Right renal cortex interstitium (tissue), 3 donors: ENCODE measurements at places on chromosomes 11 and 22. TPM values are rescaled to one million over a fixed set of nuclear protein-coding genes. Genes with fewer than 3 reads are reported as not detected.

Gene A4GALT
- 14.0 TPM for polyA plus RNA-seq

GRCh38 chr11:102047305-102047924, at the start of gene CFAP300:
Gene CFAP300 (plus strand): TSS chr11:102047437. CDS start chr11:102047471, 34 bp downstream.
- peak; percentile 52 for DNase-seq

DNA sequence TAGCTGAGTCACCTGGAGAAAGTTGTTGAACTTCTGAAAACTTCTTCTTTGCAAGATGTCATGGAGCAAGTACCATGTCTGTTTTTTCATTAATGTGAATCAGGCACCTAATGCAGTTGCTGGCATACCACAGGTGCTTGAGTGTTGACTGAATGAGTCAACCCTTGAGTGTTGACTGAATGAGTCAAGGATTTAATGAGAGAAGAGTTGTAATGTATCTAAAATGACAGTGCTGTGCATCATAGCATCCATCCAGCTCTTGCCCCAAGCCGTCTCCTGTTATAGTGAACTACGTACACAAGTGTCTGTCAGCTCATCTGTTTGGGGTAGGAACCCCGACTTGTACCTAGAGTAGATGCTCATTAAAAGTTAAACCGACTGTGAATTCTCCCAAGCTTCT, 93.1 kb downstream of the CWC15 start:
- no peak for DNase-seq

DNA sequence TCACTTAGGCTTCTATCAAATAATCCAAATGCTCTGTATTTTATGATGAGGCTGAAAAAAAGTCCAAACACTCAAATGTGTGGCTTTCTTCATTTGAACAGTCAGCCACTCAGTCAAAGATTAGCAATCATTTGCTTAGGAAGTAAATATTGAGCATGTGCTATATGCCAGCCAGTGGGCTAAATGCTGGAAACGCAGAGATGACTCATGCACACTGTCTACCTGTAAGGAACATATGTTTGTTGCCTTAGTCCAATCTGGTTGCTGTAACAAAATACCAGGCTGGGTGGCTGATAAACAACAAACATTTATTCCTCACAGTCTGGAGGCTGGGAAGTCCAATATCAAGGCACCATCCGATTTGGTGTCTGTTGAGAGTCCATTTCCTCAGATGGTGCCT, 617.3 kb downstream of the NTM start:
- no peak for DNase-seq

DNA sequence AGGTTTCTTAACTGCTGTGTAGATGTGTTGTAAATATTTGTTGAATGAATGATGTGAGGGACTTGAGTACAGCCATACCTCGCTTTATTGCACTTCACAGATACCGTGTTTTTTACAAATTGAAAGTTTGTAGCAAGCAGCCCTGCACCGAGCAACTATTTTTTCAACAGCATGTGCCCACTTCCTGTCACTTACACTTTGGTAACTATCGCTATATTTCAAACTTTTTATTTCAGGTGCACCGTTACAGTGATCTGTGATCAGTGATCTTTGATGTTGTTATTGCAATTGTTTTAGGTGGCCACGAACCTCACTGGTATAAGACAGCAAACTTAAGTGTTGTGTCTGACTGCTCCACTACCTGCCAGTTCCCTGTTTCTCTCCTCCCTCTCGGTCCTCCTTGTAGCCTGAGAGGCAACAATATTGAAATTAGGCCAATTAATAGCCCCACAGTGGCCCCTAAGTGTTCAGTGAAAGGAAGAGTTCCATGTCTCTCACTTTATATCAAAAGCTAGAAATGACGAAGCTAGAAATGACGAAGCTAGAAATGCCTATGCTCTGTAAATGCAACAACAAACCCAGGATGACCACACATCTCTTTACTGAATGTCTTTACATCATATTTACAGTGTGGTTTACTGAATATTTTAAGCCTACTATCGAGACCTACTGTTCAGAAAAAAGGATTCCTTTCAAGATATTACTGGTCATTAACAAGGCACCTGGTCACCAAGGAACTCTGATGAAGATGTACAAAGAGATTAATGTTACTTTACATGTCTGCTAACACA, 1.0 kb downstream of the SFI1 start:
- no peak for DNase-seq

DNA sequence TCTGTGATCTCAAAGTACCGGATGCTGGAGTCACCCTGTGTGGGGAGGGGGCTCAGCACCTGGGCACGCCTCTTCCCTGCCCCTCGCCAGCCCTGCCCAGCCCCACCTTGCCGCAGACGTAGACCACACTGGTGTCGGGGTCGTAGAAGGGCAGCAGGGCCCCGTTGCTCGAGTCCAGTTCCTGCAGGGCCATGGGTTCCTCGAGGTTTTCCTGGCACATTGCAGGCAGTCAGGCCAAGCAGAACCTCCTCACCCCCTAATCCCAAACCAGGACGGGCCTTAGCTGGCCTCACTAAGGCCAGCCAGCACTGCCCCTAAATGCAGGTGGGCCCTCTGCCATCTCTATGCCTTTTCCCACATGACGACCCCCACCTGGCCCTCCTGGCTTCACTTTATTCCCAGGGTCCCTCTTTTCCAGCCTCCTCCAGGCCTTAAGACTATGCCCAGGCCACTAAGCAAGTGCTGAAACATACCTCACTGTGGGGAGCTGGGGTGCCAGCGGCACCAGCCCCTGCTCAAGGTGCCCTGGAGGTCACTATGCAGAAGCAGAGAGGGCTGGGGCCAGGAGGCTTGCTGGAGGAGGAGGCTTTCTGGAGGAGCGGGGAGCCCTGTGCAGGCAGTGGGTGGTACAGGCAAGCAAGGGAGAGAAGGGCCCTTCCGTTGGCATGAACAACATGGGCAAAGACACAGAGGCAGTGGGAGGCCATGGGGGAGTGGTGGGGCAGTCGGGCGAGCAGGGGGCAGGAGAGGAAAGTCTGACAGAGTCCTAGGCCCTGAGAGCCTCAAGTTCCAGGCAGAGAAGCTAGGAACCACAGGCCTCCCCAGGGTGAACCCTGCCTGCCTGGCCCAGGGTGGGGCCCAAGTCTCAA, 2.8 kb downstream of the CORO1B start:
- DNase-seq, result no peak

- DNase-seq, result no peak
These were observed 147.0 kb upstream of the NECTIN1 start for GRCh38 chr11:119875841-119876600.

DNA sequence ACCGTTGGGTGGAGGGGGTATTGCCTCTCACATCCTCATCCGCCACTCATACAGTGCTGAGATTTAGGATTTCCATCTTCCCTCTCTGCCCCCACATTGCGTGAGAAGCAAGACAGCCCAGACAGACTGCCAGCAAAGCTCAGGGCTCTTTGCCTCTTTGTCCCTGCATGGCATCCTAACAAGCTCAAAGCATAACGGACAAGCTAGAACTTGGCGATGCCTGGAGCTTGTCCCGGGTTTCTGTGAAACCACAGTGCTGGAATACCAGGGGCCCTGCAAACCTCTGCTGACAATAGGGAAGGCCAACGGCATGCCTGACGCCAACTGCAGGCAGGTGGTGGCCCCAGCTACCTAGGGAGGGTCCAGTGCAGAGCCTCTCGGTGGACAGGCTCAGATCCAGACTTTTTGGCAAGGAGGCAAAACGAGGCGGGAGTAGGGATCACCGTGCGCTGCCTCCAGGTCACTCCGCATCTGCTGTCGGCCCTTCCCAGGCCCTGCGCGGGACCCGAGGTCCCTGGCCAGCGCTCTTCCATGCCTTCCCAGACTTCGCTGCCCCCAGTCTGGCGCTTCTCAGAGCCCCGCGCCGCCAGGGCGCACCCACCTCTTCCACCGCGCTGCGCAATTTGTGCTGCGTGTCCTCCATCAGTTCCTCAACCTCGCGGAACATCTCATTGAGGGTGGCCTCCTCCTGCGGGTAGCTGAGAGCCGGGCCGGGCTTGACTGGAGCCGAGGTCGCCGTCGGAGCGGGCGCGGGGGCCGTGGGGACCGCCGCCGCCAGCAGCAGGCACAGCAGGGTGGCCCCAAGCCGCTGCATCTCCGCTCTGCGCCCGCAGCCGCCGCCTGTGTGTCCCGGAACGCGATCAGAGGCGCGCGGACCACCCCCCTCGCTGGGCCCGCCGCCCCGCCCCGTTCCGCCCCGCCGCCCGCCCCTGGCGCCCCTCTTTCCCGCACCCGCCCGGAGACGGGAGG, at the start of gene DKK3:
DKK3 (minus strand) TSS at position 858 of the 969 bp plus-strand sequence; CDS start at position 814, 44 bp downstream.
- no peak for DNase-seq

Gene TMEM45B
- polyA plus RNA-seq, result 19.9 TPM

DNA sequence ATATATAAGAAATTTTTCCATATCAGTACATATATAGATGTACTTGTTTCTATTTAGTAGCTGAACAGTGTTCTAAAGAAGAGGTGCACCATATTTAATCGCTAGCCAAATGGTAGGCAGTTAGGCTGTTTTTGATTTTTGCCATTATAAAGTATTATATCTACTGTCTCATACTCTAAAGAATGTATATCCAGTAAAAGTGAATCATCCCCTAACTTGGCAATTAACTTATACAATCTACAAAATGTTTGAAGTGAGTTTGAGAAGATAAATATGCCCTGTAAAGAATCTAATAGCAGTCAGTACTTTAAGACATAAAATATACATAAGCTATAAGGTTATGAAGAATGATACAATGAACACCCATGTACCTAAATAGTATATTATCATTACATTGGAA, 291.5 kb downstream of the SWAP70 start:
- no peak for DNase-seq

DNA sequence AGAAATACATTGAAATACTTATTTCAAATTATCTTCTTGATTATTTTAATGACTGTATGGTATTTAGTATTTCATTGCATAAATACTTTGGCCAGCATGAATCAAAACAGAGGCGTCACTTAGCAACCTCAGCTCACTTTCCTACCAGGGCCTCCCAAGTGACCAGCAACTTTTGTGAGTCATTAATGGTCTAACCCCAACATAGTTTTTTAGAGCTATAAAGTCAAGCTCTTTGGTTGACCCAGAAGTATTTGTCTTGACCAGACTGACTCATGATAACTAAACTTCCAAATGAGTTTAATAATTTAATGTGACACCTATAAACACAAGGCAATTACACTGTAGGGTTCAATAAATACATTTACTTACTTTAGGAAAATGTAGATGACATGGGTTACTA, 27.9 kb upstream of the RBMXL2 start:
- no peak for DNase-seq

DNA sequence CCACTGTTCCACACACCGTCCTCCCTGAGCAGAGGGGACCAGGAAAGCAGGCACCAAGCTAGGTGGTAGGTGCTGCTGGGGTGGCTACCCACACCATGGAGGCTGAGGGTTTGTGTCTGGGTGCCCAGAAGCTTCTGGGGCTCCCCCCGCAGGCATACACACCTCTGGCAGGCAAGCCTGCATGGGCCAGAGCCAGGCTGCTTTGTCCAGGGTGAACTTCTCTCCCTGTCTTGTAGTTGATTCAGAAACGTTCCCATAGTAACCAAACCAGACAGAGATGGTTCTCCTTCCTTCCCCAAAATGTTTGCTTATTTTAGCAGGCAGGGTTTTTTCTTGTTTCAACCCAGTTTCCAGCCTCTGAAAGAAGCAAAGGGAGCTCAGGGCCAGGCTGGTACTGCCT, 40.9 kb upstream of the SUSD2 start:
- DNase-seq, result no peak

DNA sequence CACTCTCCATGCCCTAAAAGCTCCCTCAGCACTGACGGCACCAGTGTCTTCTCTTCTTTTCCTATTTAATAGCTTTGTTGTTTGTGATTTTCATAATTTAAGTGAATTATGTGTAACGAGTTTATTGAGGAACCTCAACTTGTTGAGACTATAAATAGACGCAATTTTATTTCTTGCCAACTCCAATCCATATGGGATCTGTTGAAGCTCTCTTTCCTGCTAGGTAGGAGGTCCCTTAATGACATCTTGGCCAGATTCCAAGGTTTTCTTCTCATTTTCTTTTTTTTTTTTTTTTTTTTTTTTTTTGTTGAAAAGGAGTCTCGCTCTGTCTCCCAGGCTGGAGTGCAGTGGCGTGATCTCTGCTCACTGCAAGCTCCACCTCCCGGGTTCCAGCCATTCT, 14.2 kb downstream of the RTL6 start:
- DNase-seq, result no peak

- no peak for DNase-seq
These were observed 118.0 kb downstream of the RASSF10 start for GRCh38 chr11:13127161-13127560.

Gene C11orf97
- 0.25 TPM for polyA plus RNA-seq

Gene MOB2
- 36.7 TPM for polyA plus RNA-seq

- no peak for DNase-seq
These were observed 9.4 kb downstream of the MUC5B start for GRCh38 chr11:1232021-1232882.

Gene H19
- polyA plus RNA-seq, result 2,601 TPM

- no peak for DNase-seq
These were observed 978 bp downstream of the FLI1 start for GRCh38 chr11:128694618-128695481.

- no peak for DNase-seq
These were observed 15.2 kb downstream of the KRTAP5-5 start for GRCh38 chr11:1644601-1645356.

Gene CD3E
- polyA plus RNA-seq, result 0.30 TPM
